Activated CD8-positive, alpha-beta memory T cell treated with anti-CD3 and anti-CD28 coated beads, Interleukin-2, amount 50 U/mL, for 48 hours (primary cell): ENCODE measurements at places on chromosomes 1 and 21.
A peak's percentile ranks its signal among the peaks of the same experiment; 100 is the strongest.

GRCh38 chr1:27116697-27117096 lies 38.2 kb downstream of the SLC9A1 start:
- no peak for DNase-seq

DNA sequence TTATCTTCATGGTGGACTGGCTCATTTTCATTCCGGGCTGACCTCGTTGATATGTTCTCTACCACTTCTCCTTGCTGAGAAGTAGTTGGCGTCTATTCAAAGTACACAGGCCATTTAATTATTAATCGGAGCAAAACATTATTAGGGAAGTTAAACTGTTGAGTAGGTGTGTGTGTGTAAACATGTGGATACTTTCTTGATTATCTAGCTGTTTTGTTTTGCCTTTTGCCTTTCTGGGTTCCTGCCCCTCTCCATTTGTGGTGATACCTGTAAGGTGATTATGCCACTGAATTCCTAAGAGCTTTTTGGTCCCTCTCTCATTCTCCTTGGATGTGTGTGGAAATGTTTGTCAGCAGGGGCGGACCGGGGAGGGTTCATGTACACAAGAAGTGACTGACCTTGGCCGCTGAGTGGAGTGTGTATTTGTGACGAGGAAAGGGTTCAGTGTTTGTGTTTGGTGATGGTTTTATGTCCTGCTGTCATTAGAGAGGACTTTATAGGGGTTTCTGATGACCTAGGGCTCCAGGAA lies 56.6 kb upstream of the PPP2R5A start:
- no peak for DNase-seq

GRCh38 chr1:66352792-66353191 lies 181.2 kb upstream of the SGIP1 start:
- DNase-seq = no peak

GRCh38 chr1:224540535-224540934 lies 75.6 kb upstream of the CNIH3 start:
- no peak for DNase-seq

GRCh38 chr1:13597166-13597565 lies 13.5 kb downstream of the PDPN start:
- no peak for DNase-seq

DNA sequence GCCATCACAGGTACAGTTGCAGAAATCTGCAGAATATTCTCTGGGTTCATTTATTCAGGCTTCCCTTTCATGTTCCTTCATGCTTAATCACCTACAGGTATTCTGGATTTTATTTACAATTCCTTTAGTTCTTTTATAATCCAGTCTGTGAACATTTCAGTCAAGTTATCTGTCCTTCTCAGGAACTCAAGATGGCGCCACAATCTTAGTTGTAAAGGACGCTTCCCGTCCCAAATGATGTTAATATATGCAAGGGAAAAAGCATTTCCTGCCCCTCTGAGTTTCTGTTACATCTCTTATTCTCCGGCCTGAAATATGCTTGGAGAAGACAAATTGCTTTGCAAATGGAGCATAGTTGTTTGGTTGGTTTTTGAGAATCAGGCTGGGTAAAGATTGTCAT lies 19.3 kb downstream of the F3 start:
- DNase-seq = no peak

GRCh38 chr1:221644145-221644448 lies 97.8 kb downstream of the DUSP10 start:
- no peak for DNase-seq

- peak; percentile 87 for DNase-seq
These were observed 2.0 kb downstream of the HES3 start for GRCh38 chr1:6245869-6246496.

GRCh38 chr1:1942753-1943656 lies 23.9 kb upstream of the TMEM52 start:
- no peak for DNase-seq

- DNase-seq = no peak
These were observed 125.0 kb upstream of the TMPRSS2 start for GRCh38 chr21:41632748-41633475.

DNA sequence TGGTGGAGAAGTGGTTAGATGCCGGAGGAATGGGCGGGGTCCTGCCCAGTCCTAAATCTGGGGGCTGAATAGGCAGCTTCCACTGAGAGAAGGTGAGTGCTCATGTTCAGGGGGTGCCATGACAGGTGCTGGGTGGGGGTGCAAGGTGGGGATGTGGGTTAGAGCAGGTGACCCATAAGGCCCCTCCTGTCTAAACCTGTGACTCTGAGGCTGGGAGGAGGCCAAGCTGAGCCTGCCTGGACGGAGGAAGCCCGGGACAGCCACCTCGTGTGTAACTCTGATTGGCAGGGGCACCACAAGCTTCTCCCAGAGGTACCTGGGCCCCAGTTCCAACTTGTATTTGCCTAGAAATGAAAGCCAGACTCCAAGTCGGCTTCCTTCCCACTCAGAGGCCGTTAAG lies 10.7 kb downstream of the GPR157 start:
- no peak for DNase-seq

- no peak for DNase-seq
These were observed 393.1 kb downstream of the CAMTA1 start for GRCh38 chr1:7178336-7178735.

DNA sequence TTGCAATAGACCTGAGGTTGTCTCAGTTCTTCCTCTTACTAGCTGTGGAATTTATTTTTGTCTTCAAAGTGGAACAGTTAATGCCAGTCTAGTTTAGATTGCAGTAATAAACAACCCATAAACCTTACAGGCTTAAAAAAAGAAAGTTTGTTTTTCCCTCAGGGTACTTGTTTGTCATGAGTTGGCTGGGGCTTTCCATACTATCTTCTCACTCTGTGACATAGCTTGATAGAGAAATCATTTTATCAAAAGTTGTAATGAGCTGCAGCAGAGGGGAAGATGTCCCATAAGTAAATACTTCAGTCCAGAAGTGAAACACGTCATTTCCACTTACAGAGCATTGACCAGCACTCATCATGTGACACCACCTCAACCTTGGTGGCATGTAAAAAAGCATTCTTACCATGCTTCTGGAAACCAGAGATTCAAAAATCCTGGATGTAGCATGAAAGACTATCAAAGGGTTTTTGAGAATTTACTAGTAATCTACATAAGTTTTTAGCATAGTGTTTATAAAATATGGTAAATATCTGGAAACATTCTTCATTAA lies 62.8 kb upstream of the COL11A1 start:
- DNase-seq = no peak

- DNase-seq = no peak
These were observed 74.8 kb downstream of the MTR start for GRCh38 chr1:236869911-236870310.

DNA sequence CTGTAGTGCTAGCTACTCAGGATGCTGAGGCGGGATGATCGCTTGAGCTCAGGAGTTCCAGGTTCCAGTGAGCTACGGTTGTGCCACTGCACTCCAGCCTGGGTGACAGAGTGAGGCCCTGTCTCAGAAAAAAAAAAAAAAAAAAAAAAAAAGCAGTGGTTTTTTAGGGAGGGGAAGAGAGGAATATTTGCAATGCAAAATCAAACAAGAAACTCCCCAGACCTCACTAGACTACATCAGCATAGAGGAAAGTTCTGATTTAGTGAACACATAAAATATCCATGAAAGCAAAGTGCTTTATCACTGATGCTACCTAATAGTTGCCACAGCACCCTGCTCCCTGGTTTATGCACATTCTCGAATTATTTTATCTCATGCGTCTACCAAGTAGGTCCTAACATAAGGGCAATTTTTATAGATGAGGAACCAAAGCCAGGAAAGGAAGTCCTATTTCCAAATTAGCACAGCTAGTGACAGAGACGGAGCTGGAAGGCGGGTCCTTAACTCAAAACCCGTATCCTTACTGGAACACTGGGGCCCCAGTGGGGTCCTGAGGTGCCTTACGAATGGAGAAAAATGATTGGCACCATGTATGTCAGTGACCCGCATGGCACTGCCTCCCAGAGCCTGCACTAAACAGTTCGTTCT lies 50.7 kb upstream of the GPR157 start:
- no peak for DNase-seq

DNA sequence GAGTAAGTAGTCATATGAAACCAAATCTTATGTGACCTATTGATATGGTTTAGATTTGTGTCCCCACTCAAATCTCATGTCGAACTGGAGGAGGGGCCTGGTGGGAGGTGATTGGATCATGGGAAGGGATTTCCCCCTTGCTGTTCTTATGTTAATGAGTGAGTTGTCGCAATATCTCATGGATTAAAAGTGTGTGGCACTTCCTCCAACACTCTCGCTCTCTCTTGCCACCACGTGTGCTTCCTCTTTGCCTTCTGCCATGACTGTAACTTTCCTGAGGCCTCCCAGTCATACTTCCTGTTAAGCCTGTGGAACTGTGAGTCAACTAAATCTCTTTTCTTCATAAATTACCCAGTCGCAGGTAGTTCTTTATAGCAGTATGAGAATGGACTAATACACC lies 241.2 kb downstream of the RGS7 start:
- no peak for DNase-seq

DNA sequence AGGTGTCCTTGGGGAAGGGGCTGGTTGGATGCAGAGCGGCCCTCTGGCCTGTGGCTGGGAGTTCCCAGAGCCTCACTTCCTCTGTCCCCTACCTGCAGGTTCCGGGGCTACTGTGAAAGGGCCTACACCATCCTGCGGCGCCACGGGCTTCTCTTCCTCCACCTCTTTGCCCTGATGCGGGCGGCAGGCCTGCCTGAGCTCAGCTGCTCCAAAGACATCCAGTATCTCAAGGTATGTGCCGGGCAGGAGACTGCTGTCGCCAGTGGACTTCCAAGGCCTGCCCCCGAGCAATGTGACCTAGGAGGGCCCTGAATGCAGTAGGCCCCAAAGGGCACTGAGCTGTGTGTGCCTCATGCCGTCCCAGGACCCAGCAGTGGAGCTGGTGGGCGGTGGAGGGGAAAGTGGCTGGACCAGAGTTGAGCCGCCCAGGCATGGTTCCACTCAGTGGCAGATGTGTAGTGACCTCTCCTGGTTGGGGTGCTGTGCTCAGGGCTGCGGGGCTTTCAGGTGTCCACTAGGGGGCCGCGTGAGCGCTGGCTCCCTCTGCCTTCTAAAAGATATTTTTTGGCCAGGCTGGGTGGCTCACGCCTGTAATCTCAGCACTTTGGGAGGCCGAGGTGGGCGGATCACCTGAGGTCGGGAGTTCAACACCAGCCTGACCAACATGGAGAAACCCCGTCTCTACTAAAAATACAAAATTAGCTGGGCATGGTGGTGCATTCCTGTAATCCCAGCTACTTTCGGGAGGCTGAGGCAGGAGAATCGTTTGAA lies 73.4 kb downstream of the PIK3CD start:
- DNase-seq = peak; percentile 84
